ENCODE measurements at places on chromosomes 5 and 9.

DNA sequence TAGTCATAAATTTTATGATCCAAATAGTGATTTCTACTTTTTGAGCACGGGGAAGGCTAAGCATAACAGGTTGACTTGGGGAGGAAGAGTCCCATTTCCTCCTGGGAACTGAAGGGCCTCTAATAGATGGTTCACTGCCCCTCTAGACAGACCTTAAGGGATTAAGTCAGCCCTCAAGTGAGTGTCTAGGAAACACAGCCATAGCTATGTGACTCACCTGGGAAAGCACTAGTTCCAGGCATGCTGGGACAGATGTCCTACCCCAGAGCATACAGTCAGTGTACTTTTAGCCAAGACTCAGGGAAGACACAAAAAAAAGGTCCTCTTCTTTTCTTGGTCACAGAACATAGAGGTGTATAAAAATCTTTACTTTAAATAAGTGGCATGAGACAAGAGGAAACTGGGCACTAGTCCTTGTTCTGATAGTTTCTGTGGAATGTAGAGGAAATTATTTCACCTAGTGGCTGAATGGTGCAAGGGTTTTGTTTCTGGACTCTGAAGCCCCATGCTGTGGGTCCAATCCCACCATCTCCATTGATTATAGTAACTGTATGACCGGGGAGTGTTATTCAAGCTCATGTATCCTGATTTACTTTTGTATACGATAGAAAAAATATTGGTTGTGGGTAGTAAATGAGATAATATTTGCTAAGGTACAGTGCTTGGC is 86.0 kb downstream of the NREP start:
- DNase-seq, result no peak

DNA sequence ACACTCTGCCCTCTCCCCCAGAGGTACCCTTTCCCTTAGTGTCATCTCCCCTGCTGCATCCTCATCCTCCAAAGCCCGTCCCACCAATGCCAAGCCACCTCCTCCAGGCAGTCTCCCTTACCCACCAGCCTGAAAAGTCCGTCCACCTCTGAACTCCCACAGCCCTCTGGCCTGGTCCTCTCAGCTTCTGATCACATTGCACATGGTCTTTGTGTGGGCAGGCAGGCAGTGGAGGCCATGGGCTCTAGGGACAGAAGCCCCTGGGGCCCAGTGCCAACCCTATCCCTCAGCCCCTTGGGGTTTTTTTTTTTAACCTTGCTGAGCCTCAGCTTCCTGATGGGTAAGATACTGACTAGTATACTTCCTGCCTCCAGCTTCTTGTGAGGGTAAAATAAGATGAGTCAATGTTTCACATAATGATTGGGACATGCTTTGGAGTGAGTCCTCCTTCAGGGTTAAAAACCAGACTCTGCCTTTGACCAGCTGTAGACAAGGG is 19.4 kb downstream of the CSF1R start:
- DNase-seq, result no peak

GRCh38 chr5:127813633-127814587 is 110.7 kb downstream of the CCDC192 start:
- DNase-seq, result no peak

DNA sequence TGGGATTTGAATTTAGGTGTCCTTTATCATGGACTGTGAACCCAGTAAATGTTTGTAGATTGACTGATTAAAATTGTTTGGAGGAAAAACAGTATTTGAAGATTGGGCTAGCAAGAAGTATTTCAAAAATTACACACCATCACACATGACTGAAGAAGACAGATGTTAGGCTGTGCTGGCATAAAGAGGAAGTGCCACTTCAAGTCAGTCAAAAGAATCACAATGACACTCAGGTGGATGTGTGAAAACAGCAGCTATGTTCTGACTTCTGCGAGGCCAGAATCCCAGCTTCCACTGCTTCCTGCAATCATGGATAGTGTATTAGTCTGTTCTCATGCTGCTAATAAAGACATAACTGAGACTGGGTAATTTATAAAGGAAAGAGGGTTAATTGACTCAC is 393.3 kb downstream of the DMRT2 start:
- no peak for DNase-seq

DNA sequence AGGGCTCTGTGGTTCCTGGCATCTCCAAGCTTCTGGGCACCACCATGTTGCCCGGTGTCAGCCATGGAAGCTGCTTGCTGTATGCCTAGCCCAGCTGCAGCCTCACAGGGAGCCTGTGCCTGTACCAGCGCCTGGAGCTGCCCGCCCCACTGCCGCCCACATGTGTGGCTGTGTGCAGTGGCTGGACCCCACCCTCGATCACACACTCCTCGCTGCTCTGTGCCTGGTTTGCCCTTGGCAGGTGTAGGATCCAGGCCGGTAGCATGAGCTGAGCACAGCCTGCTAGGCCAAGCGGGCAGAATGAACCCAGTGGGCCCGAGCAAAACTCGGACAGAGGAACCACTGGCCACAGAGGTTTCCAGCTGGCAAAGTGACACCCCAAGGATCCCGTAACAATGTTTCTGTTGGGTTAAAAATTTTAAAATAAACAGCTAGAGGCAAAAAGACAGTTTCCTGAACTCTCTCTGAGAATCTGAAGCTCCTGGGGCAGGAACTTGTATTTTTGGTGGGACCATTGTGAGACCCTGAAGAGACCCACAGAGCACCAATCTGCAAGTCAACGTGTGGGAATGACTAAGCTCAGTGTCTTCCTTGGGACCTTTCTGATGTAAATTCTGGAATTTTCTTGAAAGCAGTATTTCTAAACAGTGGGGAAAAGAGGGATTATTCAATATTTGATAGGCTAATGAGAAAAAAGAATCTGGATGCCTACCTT is 73.1 kb upstream of the CCDC112 start:
- no peak for DNase-seq

- no peak for DNase-seq
These were observed 79.0 kb downstream of the PAPPA start for GRCh38 chr9:116232424-116233159.

GRCh38 chr9:10785255-10785654 is 172.5 kb upstream of the PTPRD start:
- DNase-seq, result no peak

DNA sequence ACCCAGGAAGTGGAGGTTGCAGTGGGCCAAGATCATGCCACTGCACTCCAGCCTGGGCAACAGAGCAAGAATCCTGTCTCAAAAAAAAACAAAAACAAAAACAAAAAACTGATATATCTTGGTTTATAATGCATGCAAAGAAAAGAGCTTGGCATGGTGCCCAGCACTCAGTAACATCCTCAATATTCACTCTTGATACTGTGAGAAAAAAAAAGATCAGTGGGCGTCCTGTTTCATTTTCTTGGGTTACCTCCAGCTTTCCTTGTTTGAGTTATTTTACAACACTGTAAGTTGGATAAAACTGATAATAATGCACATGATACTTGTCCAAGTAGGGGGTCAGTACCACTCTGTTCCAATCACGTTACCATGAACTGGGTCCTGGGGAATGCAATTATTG is 7.8 kb downstream of the PHYHD1 start:
- no peak for DNase-seq

DNA sequence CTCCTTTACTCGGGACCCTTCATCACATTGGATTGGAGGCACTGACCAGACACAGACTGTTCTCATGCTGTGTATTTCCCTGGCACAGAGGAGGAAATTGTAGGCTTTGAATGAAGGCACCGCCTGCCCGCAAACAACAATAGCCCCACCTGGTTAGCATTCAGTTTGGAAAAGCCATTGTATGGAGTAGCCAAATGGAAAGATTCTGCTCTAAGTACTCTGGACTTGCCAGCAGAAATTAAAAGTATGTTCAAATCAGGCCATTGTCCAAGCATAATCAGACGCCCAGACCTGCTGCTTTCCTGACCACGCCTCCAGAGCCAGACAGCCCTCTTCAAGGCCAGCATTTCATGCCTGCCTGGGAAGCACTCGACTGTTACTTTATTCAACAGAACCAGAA is 8.0 kb upstream of the SEMA4D start:
- no peak for DNase-seq

DNA sequence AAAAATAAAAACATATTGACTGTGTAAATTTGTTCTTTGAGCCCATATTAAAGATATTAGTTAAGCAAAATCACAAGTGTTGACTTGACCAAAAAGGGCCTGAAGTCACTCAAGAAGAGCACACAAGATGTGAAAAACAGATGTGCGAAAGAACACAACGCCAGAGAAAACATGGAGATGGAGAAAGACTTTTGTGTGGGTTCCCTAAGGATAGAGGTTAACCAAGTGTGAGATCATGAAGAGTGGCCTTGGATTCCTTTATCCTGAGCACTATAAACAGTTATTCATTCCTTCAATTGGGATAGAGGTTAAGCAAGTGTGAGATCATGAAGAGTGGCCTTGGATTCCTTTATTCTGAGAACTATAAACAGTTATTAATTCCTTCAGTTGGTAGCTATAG is 361.8 kb downstream of the CDH18 start:
- DNase-seq, result no peak

- DNase-seq, result no peak
These were observed 475.3 kb upstream of the RIOK2 start for GRCh38 chr5:97658116-97658900.

DNA sequence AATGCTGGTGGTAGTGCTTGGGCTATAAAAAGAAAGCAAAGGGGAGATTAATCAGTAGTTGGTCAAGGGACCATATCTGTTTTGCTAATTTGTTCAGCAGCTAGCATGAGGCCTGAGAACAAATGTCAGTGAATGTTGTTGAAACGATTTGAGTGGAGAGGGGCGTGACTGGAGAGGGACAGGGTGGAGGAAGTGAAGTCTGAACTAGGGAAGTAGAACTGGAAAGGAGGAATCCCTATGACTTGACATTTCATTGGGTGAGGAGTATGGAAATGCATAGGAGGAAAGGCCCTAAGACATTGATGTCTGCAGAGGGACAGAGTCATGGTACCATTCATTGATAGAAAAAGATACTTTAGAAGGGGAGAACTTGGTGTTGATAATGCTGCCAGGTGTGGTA is 19.7 kb downstream of the TLE4 start:
- no peak for DNase-seq

DNA sequence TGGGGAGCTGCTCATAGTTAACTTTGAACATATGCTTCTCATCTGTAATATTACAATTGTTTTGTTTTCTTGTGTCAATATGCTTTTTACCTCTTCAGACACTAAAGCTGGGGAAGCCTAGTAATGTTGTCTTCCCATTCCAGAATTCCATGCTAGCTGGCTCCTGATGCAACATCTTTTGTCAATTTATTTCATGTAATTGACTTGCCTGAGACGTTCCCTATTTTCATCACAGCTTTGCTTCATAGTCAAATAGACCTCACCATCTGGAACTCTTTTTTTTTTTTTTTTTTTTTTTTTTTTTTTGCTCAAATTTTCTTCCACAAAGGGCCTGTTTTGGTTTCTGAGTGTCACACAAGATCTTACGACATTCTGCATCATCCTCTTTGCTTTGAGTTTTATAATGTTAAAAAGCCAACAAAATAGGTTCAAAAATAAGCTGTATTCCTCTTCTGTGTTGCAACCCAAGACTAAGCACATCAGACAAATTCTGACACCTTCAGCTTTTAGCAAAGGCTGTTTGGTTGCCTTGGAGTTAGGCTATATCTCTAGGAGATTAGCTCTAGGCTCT is 235.2 kb downstream of the NR3C1 start:
- DNase-seq, result no peak

- peak; percentile 58 for DNase-seq
These were observed 722 bp downstream of the CDC42SE2 start for GRCh38 chr5:131264451-131265099.

DNA sequence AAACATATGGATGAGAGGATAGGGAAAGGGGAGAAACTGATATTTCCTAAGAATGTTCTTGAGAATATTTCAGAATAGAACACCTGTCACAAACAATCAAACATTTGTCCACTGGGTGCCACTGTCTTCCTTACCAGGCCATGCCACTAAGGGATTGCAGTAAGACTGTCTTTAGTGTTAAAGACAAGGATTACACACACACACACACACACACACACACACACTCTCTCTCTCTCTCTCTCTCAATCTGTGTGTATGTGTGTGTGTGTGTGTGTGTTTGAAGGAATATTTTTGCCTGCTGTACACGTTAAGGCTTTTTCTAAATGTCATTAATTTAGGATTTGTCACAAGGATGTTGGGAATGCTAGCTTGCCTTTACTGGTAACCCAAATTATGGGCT is 54.4 kb downstream of the CCDC192 start:
- DNase-seq, result no peak

DNA sequence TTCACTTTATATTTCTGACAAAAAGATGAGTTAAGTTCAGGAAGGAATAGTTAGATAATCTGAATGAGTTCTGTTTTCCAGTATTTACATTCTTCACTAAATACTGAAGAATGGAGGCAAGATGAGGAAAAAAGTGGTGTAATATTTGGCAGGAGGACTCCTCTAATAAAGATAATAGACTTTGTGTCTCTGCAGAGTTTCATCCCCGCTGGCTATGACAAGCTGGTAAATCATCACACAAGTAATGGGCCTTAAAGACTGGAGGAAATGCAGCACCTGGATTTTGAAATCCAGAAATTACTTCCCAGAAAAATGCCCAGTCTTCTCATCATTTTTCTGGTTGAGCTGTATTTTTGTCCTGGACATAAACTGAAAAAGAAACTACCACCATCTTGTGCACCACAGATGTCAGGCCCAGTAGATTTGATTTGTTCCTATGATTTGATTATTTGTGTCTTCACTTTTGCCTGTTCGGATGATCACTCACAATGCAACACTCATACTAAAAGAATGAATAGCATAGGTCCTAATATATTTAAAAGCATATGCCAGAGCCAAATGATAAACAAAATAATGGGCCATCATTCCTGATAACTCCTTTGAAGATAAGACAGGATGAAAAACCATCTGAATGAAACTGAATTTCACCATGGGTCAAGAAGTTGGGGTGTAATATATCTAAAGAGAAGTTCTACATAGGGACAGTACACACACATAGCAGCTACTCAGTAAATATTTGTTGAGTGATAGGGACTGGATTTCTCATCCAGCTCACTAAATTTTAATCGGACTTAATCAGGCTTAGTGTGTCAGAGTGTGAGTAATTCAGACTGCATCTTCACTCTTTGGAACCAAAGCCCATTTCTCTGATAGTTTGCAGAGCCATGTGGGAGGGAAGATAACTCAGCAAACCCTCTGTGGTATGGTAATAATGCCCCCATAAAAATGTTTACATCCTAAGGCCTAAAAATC is 200.5 kb downstream of the HINT1 start:
- no peak for DNase-seq

Data from naive thymus-derived CD8-positive, alpha-beta T cell (primary cell).